ENCODE measurements at places on chromosomes 2 and 18.

GRCh38 chr2:121336528-121337294, 51.7 kb upstream of the TFCP2L1 start:
- DNase-seq: no peak

- DNase-seq: no peak
These were observed 81.5 kb downstream of the ZNF407 start for GRCh38 chr18:74679006-74679678.

GRCh38 chr2:135985826-135986393, 484 bp upstream of the DARS1 start:
- no peak for DNase-seq

GRCh38 chr2:217956586-217957457, 46.0 kb downstream of the TNS1 start:
- no peak for DNase-seq

- no peak for DNase-seq
These were observed 360.2 kb downstream of the SETBP1 start for GRCh38 chr18:45040879-45041278.

DNA sequence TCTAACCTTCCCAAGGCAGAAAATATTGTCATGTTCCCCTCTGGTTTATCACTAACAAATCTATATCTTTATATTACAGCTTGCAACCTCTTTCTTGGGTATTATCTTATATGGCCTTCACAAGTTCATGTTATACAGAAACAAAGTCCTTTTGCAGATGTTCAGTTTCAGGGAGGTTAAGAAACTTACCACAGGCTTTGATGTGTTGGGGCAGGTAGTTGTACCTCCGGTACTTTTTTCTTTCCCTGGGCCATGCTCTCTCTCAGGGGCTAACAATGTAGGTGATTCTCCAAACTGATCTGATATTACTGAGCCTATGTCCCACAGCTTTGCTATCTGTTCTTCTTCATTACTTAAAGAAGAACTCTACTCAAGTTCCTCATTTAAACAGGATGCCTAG, 548.9 kb upstream of the SYT4 start:
- no peak for DNase-seq

GRCh38 chr2:20130821-20131645, 79.6 kb upstream of the LAPTM4A start:
- DNase-seq: no peak

DNA sequence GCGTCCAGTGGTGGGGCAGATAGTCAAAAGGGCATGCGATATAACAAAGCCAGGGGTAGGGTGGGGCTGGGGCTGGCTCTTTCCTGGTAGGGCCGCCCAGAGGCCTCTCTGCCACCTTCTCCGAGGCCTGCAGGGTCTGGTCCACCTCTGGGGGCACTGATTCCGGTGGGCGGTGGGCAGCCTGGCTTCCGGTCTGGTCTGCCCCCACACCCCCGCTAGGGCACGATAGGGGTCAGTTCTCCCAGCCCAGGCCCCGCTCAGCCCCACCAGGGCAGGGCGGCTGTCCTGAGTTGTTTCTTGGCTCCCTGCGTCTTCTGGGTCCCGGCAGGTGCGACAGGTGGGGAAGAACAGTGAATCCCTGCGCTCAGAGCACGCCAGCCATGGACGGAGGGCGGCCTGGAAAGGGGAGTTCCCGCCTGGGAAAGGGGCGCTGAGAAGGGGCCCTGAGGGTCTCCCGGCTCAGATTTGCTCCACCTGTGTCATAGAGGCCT, 707 bp upstream of the ERFE start:
- DNase-seq: no peak

DNA sequence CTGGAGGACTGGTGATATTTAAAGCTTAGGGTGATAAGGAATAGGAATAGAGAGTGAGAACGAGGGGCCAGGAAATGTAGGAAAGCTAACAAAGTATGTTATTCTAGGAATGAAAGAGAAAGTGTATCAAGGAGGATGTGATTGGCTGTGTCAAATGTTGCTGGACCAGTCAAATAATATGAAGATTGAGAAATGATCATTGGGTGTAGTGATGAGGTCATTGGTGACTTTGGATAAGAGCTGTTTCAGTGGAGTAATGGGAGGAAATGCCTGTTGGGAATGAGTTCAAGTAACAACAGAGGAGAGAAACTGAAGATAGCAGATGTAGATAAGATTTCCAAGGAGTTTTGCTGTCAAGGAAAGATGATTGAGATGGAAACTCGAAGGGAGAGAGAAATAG, 74.4 kb downstream of the UBE2E3 start:
- DNase-seq: no peak

DNA sequence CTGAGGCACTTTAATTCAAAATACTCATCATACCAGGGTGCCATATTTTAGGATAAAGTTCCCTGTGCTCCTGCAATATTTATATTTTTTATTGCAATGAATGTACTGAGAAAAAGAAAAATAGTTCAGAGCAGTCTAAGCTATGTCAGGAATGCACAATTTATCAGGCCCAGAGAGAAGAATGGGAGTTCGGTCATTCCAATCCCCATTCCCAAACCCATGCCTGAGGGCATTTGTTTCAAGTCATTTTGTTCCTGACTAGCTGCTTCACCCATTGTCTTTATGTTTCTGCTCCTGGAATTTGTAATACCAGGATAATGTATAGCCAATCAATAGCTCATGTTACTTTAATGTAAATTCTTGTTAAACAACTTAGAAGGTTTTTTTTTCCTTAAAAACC, 24.4 kb upstream of the FTCDNL1 start:
- DNase-seq: no peak

DNA sequence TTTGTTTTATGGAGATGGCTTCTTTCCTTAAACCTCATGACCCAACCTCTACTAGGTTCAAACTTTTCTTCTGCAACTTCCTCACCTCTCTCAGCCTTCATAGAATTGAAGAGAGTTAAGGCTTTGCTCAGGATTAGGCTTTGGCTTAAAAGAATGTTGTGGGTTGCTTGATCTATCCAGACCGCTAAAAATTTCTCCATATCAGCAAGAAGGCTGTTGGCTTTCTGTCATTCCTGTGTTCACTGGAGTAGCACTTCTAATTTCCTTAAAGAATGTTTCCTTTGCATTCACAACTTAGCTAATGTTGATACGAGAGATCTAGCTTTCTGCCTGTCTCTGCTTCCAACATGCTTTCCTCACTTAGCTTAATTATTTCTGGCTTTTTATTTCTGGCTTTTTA, 58.1 kb upstream of the KYNU start:
- no peak for DNase-seq
